ENCODE measurements at places on chromosomes 3 and 15. TPM values are rescaled to one million over a fixed set of nuclear protein-coding genes. Genes with fewer than 3 reads are reported as not detected.
A peak's percentile ranks its signal among the peaks of the same experiment; 100 is the strongest.

GRCh38 chr3:193530231-193531165 is 24.2 kb downstream of the ATP13A4 start:
- no peak for DNase-seq

DNA sequence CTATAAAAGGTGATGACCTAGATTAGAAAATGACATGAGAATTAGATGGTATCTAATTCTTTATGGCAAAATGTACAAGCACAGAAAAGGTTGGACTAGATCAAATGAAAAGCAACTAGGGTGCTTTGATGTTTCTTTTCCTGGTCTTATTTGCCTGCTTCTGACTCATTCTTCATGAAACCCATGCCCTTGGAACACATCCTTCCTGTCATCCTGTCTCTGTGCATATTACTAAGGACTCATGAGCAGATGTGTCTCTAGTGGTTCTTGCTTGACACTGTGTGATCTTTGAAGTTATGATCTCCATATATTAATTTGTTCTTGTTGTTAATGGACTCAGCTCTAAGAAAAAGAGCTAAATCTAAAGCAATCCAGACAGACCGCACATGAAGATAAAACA is 314.0 kb downstream of the ERC2 start:
- DNase-seq: no peak

COL6A5 gene
- total RNA-seq: not detected

DNA sequence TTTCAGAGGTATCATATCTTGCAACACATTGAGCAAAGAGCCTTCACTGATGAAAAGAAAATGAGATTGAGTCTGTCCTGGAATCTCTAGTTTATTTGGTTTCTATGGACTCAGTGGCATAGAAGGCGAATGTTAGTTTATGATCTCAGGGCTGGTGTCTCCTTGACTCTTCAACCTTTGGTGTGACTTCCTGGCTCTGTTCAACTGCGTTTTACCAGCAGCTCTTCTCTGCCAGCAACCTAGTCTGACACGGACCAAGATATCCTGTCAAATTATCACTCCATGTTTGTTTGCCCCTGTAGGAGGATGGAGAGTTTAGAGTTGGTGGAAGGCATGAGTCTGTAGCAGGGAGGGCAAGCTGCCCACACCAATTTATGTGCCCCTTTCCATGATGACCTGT is 82.9 kb upstream of the TBC1D5 start:
- no peak for DNase-seq

WDR5B gene
- 12.3 TPM for total RNA-seq

DNA sequence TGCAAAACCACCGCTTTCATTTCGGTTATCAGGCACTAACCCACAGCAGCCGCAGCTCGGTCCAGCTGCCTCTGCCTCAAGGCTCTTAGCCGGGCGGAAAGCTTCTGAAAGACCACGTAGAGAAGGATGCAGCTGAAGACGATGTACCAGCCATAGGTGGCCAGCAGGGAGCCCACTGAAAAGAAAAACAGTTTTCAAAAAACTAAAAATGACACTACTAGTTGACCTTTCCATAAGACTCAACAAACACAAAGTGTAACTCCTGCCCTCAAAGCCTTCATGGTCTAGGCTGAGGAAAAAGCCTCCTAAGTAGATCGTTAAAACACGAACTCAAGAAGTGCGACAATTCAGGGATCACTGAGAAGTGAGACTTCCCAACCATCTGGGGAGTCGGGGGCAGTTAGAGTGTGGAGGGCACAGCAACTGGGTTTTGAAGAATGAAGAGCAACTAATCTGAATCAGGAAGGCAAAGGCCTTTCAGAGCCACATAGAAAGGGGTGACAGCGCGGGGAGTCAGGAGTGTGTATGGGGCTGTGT is 716 bp downstream of the SELENOS start:
- peak; percentile 37 for DNase-seq

CHCHD4 gene
- total RNA-seq: 8.0 TPM

- no peak for DNase-seq
Measured at GRCh38 chr3:138219255-138219654, 32.2 kb downstream of the ARMC8 start.

ISL2 gene
- total RNA-seq: 0.22 TPM

GRCh38 chr15:70049701-70050301 is 47.9 kb downstream of the TLE3 start:
- DNase-seq: no peak

DNA sequence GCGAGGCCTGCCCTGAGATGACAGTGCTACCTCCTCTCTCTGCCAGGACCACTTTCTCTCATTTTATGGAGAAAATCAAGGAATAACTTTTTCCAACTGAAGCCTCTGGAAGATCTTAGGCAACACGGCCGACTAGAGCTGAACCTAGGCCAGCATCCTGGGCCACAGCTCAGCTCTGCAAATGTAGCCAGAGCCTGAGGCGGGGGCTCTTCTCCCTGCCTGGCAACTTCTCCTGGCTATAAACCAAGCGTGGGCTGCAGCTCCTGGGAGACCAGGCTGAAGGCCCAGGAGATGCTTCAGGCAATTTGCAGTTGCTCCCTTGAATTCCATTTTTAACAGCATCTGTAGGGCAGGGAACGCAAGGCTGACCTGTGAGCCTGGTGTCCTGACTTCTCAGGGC is 74.9 kb downstream of the CEMIP start:
- DNase-seq: no peak

CYP19A1 gene
- total RNA-seq: not detected

GRCh38 chr3:159937561-159938166 is 51.0 kb upstream of the IL12A start:
- DNase-seq: no peak

- DNase-seq: no peak
Measured at GRCh38 chr3:143831994-143832393, 16.3 kb downstream of the SLC9A9 start.

DNA sequence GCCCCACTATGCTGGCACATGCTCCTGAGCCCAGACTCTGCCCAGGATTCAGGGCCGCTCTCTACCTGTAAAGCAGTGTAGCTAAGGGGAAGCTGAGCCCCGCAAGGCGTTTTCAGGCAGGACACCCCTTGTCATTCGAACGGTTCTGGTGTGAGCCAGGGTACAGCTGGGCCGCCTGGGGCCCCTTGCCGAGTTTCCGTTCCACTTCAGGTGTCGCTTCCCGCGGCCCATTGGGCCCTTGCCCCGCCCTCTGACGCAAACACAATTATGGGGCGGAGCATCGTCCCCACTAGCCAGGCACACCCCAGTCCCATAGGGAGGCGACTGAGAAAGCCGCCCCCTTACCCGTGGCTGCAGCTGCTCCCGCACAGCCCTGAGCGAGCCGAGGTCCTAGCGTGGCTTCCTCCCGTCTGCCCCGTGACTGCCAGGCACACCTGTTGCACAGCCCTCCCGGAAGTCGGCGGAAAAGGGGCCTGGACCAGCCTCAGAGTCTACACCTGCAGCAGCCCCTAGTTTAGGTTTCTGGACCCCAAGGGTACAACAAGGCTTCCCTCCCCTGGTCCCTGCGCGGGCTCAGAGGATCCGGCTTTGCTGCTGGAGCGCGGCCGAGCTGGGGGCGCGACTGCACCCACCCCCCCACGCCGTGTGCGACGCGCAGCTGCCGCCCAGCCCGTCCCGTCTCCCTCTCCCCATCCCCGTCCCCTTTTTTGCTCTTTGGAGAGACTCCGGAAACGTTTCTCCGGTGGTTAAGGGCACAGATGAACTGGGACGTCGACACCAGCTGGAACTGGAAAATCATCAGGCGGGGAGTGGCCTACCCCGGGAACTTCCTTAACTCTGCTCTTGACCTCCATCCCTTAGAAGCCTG is at the start of gene PLSCR2:
TSS of gene PLSCR2 (minus strand) at position 412 of the 868 bp plus-strand sequence. CDS start 9,657 bp downstream, outside the sequence.
- peak; percentile 91 for DNase-seq

DNA sequence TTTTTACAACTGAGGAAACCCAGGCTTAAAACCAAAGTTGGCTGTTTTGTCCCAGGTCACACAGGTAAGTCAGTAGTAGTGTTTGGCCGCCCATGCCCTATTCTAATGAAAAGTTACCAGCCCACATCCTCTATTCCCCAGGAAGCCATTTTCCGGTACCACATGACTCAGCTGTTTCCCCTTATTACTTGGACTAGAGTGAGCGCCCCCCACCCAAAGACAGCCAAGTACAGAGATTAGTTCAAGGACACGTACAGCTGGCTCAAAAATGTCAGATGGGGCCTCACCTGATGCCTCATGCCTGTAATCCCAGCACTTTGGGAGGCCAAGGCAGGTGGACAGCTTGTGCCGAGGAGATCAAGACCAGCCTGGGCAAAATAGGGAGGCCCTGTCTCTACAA is 8.5 kb upstream of the KLHL6 start:
- no peak for DNase-seq

DNA sequence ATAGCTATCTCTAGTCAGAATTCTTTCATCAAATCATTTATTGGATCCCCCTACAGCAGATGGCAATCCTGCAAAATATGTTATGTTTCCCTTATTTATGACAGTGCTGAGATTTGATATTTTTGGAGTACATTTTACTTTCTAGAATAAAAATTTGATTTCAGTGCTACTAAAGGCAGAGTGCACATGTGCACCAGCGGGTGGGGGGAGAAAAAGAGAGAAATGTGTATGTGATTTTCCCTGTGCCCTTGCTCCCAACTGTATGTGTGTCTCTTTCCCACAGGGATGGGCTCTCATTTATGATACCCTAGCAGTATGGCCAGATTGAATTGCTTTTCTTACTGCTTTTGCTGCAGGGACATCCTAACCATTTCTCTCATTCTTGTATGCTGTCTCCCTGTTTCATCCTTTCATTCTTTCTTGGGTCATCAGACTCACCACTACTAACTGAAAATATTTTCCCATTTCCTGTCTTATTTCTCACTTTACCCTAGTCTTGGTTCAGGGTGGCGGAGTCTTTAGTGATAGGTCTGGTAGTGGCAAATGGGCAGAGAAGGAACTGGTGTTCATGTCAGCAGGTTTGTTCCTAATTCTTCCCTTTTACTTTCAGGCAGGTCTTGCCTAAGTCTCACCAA is 140.7 kb downstream of the TCF12 start:
- DNase-seq: no peak

GRCh38 chr3:117019082-117019713 is 309.6 kb downstream of the TUSC7 start:
- DNase-seq: peak; percentile 53

- no peak for DNase-seq
Measured at GRCh38 chr3:8619548-8619947, 25.1 kb downstream of the SSUH2 start.

RHCG gene
- not detected for total RNA-seq

- no peak for DNase-seq
Measured at GRCh38 chr15:75551091-75551490, 28.0 kb downstream of the PTPN9 start.

- DNase-seq: no peak
Measured at GRCh38 chr15:58932710-58933280, 684 bp downstream of the SLTM start.

SMCO1 gene
- not detected for total RNA-seq

DNA sequence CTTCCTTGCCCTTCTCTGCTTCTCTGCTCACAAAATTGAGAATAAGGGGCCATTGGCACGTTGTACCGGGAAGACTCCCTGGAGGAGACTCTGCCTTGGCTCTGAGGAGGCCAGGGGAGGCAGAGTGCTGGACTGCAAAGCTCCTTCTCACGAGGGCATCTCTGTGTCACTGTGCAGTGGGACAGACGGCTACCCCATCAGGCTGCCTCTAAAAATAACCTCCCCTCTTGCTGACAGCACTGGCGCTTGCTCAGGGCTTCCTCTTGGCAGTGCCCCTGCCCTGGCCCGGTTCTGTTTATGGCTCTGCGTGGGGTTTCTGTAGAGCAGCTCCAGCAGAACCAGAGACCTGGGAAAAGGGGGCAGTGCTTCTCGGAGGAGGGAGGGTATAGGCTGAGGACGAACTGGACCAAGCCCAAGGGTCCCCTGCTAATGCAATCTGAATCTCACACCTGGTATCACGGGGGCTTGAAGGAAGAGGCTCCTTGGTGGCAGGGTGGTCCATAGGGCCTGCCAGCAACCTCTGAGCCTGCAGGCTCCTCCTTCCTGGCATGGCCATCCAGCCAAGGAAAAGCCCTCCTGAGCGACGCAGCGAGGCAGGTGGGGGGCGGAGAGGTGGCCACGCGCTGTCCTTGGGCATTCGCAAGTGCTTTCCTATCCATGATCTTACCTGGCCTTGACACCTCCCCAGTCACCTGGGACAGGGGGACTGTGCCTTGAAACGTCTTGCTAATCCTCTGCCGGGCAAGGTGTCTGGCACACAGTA is 63.3 kb upstream of the TLE3 start:
- no peak for DNase-seq

GRCh38 chr3:45060165-45060892 is 34.2 kb downstream of the CLEC3B start:
- DNase-seq: no peak

Data from B cell (primary cell).